Caki2 (cell line): ENCODE measurements at places on chromosomes 3 and 15.

DNA sequence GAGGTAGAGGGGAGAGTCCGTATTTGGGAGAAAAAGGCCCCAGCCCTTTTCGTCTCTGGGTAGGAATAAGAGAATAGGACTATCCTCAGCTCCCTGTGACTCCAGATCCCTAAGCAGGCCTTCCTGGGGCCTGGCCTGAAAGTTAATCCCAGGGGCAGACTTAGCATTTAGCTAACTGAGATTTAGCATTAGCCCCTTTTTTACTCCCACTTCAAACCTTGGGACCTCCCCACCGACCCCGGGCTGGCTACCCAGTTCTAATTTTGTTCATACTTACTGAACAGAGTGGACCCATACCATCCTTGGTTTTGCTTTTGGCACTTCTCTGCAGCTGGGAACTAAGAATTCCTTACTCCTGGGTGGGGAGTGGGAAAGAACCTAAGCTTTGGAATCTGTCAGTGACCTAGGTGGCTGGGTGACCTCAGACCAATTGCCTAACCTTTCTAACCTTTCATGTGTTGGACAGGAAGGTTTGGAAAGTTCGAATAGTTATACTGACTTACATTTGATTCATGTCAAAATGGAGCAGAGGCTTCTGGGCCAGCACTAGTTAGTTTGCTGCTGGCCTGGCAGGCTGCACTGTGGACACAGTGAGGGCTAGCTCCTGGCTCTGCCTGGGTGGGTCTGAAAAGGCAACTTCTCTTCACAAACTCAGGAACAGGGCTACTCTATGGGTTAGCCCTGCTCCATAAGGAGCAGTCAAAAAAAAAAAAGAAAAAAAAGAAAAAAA lies 11.6 kb downstream of the TTC21A start:
- DNase-seq: no peak

DNA sequence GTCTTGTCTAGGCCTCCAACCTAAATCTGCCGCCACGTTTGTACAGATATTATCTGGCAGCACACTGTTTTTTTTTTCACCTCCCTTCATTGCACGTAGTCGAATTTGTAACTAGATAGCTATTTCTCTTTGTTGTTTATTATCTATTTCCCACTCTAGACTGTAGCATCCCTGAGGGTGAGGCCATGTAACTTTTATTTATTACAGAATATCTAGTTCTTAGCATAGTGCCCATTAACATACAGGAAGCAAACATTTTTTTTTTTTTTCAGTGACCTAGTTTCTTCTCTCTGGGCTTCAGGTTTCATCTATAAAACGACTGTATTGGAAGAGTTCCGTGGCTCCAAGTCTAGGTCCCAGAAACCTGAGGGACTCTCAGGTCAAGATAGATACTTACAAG lies 354.3 kb downstream of the FGF12 start:
- no peak for DNase-seq

DNA sequence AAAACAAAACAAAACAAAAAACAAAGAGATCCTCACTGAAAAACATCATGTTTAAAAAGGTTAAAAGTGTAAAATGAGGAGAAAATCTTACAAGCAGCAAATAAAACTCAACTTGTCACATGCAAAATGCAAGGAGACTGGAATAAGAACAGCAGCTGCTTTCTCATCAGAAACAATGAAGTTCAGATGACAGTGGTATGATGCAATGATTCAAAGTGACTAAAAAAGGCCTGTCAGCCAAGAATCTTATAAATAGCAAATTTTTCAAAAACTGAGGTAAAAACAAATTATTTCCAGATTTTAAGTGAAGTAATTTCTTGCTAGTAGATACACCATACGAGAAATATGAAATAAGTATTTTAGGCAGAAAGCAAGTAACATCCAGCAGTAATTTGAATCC lies 68.6 kb upstream of the EPHA3 start:
- no peak for DNase-seq

- DNase-seq: no peak
These were observed 364.3 kb upstream of the ADAMTS9 start for GRCh38 chr3:65052101-65052500.

GRCh38 chr15:40265355-40265754 lies 17.5 kb downstream of the ANKRD63 start:
- no peak for DNase-seq

DNA sequence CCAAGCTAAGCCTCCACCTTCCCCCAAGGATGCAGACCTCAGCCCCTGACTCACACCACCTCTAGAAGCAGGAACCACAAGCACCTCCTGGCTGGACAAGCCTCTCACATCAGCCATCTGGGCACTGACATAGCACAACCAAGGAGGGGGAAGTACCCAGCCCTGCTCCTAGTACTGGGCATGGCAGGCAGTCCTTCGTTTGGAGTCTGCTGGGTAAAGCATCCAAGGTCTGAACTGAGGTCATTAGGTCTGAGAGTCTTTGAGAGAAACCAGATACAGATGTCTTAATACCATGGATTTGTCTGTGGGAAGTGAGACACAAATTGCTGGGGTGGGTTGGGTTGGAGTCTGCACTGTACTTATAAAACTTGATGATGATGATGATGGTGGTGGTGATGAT lies 61.8 kb downstream of the CCDC33 start:
- no peak for DNase-seq

DNA sequence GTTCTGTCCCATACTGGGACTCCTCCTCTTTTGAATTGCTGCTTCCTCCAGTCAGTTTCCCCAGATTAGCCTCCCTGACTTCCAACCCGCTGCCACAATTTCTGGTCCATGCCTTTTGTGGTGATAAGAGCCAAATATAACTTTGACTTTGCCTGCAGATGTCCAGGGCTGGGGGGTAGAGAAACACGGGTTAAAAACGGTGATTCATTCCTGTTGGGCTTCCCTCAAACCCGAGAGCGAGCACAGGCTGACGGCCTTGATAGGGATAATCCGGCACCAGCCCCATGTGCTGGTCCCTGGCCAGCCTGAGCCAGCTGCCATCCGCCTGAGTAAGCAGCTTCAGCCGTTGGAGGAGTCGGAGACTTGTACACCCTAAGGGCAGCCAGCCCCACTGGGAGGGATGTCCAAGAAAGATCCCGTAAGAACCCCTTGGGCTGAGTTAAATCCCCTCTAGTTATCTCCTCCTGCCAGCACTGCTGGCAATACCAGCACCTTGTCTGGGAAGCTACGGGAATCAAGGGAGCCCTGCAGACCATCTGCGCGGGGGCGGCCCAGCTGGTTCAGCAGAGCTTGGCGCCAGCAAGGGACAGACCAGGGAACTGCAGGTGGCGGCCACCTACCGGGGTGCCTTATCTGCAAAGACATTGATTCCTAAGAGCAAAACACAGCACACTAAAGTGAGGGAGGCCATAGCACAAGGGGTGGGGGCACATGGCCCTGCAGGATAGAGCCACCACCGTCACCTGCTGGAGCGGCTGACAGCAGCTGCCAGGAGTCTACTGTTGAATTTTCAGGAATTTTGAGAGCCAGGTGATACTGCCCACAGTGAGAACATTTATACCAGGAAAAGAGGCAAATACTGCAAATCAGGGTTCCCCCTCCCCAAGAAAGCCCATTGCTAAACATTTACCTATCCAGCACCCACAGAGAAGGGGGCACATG lies 18.1 kb downstream of the CSPG4 start:
- no peak for DNase-seq

- no peak for DNase-seq
These were observed 54.3 kb downstream of the ATP2C1 start for GRCh38 chr3:130948001-130948773.

- no peak for DNase-seq
These were observed 18.6 kb downstream of the CRYGS start for GRCh38 chr3:186525369-186526255.

DNA sequence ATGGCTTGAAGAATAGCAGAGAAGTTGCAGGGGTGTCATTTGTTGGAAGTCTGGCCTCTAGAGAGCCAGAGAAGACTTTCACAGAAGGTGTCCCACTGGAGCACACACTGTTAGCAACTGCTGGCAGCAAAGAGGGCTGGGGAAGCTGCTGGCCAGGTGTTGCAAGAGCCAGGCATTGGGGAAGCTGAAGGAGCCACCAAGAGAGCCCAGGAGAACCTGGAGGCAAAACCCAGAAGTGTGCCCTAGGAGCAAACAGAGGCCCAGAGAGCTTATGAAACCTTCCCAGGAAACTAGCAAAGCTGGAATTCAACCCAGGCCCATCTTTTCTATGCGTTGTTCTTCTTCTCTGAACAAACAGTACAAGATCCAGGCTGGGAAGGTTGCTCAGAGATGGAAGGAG lies 132.7 kb upstream of the TRIM42 start:
- no peak for DNase-seq

DNA sequence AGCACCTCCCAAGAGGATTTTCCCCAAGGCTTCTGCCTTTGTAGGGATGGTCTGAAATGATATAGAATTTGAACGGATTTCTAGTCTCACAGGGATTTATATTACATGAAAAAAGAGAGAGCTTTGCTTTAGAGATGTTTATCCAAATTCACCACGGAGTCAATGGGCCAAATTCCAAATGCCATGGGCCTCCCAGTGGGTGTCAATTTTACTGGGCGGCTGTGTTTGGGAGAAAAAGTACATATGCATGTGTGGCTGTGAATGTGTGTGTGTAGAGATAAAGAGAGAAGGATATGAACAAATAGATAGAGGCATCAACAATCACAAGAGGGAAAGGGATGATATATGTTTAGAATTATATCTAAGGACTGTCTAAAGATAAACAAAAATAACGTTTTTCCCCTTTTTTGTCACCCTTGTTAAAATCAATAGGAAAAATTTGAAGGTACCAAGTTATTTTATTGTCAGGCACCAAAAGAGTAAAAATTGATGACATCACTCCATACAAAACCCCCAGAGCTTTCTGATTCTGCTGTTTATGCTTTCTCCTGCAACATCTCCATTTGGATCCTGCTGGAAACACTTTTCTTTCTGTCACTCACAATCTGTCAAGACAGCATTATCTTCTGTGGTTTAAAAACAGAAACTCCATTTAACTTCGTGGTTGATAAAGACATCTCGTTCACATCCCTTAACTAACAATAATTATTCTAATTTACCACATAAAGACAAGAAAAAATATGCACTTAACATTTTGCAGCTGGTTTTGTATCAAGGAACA lies 160.7 kb downstream of the FHIT start:
- DNase-seq: no peak

GRCh38 chr15:92631721-92632120 lies 23.9 kb downstream of the FAM174B start:
- DNase-seq: no peak

GRCh38 chr3:17802950-17803349 lies 60.5 kb upstream of the TBC1D5 start:
- no peak for DNase-seq

DNA sequence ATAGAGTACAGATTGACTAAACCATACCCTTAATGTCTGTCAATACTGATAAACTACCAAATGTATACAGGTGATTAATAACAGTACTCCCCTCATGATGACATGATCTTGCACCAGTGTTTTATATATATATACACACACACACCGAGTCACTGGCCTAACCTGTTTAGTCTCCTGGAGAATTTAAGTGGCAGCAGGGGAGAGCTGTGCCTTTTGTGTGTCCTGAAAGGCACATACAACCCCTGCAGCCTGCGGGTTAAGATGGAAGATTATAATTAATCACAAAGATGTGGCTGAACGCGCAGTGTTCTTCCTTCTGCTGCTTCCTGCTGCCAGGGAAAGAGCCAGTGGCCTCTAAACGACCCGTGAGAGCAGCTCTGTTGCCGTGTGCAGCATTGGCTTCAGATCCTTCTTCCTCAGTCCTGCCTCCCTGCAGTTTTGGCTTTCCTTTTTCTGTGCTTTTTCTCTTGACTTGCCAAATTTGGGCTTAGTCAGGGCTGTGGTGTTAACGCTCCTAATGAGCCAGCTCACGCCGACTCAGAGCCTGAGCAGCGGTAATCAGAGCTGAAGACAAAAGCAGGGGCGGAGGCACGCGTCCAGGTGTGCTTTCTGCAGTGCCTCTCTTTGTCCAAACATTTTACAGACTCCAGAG lies 42.5 kb upstream of the UBE3A start:
- DNase-seq: no peak

DNA sequence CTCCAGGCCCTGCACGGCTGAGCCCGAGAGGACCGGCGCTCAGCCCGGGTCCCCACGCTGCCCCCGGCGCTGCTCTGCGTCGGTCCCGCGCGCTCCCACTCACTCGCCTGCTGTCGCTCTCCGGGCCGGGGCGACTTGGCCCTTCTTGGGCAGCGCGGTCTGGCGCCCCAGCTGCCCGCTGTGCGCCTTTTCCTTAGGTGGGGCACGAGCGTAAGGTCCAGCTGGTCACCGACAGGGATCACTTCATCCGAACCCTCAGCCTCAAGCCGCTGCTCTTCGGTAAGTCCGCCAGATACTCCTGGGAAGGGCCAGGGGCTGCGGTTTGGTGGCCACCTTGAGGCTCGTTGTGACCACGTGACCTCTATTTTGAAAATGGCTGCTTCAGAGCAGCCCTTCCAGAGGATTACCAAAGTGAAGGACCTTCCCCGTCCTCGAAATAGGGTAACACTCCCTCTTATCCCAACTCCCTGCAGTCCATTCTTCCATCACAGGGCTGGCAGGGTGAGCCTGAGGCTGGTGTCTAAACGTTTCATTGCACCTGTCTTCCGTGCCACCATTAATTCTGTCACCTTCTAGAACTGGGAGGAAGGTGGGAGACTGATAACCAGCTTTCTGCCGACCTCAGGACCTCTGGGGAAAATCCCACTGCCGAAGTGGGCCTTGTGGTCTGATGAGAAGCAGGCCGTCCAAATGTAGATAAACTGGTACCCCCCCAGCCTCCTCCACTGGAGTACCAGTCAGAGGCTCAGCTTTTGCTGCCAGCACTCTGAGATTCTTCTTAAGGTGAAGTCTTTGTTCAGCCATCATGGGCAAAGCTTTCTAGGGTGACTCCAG lies 812 bp downstream of the P4HTM start:
- peak; percentile 32 for DNase-seq

- no peak for DNase-seq
These were observed 320.1 kb upstream of the WNT5A start for GRCh38 chr3:55807210-55807609.

DNA sequence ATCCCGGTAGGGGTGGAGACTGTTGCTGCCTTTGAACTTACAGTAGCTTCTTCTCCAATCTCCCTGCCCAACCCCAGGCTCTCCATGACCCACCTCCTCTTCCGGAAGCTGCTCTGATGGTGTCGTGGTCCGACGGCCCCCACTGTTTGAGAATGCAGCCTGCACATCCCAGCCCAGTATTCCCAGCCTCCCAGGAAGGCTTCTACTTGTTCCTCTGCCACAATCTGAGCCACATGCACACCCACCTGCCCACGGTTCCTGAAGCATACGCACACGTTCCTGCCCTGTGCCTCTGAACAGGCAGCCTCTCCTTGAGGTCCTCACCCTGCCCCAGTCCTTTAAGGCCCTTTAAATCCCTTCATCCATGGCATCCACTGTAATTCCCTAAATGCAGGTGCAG lies 57.4 kb downstream of the ABTB1 start:
- DNase-seq: no peak

DNA sequence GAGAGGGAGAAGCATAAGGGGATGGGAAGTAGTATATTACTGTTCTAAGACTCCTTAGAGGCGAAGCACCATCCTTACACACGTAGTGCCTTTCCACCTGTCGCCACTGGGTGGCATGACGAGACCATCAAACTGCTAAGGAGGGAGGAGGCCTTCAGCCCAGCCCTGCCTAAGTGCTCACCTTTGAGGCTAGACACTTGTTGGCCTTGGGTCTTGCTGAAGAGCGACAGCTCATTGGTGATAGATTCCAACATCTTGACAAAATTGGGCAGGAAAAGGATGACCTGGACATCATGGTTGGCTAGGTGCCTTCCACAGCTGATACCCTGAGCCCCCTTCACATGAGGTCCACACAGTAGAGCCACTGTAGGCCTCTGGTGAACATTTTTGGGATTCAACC lies 19.6 kb downstream of the CLK3 start:
- DNase-seq: peak; percentile 54
